Activated naive CD8-positive, alpha-beta T cell treated with anti-CD3 and anti-CD28 coated beads, Interleukin-2, amount 10 ng/mL, durations not matched to agents 7 days and 5 days (primary cell): ENCODE measurements at places on chromosomes 3 and 15. TPM values are rescaled to one million over a fixed set of nuclear protein-coding genes. Genes with fewer than 3 reads are reported as not detected.
A peak's percentile ranks its signal among the peaks of the same experiment; 100 is the strongest.

LMCD1 gene
- 0.31 TPM for total RNA-seq

DNA sequence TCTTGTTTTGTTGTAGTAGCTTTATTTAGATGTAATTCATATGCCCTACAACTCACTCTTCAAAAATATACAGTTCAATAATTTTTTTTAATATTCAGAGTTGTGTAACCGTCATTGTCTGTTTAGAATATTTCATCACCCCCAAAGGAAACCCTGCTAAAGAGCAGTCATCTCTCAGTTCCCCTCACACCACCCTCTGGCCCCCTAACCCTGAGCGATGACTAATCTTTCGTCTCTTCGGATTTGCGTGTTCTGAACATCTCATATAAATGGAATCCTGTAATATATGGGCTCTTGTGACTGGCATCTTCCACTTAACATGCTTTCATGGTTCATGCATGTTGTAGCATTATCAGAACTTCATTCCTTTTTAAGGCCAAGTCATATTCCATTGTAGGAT is 183.8 kb downstream of the ATG7 start:
- DNase-seq, result no peak

DNA sequence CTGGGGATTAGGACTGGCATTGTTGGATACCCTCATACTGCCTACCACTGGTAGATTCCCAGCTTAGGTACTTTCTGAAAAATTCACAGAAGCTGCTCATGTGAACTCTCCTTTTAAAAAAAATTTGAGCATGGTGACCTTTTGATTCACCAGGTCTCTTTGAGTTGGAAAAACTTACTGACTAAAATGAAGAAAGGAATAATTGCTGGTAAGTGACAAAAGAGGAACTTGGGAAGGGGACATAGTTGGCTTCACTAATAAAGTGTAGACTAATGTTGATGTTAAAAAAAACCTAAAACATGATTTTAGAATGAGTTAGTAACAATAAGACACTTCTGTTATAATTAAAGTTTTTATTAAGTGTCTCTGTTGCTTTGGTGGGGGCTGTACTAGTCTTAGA is 8.6 kb downstream of the VPS8 start:
- no peak for DNase-seq

GRCh38 chr3:167437428-167438139 is 36.3 kb downstream of the SERPINI2 start:
- DNase-seq, result no peak

DNA sequence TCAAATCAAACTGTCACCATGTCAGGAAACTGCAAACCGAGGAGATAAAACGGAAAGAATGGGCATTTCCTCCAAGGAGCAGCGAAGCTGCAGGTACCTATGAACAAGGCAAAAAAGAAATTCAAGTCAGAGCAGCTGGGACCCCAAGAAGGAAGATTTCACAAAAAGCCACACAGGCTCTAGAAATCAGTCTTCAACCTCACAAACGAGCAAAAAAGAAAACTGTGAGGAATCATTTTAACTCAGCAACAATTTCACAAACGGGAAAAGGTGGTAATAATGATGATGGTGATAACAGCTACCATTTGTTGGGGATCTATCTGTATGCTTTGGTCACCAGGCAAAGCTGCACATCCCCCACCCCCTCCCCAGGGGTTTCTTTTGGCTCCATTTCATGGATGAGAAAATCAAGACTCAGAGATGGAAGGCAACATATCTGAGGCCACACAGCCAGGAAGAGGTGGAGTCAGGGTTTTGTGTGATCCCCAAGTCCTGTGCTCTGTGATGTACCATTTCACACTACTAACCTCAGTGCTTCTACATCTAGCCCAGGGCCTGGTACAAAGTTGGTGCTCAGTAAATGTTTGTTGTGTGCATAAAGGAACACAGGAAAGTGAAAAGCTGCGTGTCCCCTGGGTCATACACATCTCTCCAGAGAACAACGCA is 109.9 kb downstream of the IQSEC1 start:
- no peak for DNase-seq

DNA sequence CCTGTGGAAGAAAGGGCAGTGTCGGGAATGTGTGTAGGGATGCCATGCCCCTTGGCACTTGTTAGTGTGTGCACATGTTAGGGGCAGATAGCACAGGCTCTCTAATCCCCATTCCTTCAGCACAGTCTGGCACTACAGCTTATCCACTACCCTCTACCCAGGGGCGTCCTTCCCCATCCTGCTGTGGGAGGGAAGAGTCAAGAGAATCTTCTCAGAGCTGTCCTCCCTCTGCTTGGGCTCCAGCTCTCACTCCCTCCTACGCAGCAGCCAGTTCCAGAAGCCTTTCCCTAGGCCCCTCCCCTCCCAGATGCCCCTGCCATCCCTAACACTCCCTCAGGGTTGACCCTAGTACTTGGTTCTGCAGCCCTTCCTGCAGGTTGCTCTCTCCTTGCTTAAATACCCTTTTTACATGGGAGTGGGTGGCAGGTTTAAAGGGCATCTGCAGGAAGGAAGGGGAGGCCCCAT is 815 bp upstream of the GRM2 start:
- DNase-seq, result peak; percentile 24

- DNase-seq, result no peak
Measured at GRCh38 chr15:99403597-99403996, 152.3 kb downstream of the LRRC28 start.

- DNase-seq, result no peak
Measured at GRCh38 chr3:21621181-21621651, 129.8 kb downstream of the ZNF385D start.

EOMES gene
- total RNA-seq, result 35.5 TPM
